Heart left ventricle (tissue), 16 donors: ENCODE measurements at places on chromosomes 1 and 21. TPM values are rescaled to one million over a fixed set of nuclear protein-coding genes. Genes with fewer than 3 reads are reported as not detected.

DNA sequence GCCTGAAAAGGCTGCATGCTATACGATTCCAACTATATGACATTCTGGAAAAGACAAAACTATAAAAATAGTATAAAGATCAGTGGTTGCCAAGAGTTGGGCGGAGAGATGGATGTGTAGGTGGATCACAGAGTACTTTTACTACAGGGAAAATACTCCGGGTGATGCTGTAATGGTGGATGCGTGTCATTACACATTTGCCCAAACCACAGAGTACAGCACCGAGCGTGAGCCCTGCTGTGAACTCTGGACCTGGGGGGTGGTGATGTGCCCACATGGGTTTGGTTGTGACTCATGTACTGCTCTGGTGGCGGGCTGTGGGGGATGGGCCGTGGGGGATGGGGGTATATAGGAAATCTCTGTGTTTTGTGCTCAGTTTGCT lies 162.7 kb upstream of the COL6A1 start:
- DNase-seq: no peak

DNA sequence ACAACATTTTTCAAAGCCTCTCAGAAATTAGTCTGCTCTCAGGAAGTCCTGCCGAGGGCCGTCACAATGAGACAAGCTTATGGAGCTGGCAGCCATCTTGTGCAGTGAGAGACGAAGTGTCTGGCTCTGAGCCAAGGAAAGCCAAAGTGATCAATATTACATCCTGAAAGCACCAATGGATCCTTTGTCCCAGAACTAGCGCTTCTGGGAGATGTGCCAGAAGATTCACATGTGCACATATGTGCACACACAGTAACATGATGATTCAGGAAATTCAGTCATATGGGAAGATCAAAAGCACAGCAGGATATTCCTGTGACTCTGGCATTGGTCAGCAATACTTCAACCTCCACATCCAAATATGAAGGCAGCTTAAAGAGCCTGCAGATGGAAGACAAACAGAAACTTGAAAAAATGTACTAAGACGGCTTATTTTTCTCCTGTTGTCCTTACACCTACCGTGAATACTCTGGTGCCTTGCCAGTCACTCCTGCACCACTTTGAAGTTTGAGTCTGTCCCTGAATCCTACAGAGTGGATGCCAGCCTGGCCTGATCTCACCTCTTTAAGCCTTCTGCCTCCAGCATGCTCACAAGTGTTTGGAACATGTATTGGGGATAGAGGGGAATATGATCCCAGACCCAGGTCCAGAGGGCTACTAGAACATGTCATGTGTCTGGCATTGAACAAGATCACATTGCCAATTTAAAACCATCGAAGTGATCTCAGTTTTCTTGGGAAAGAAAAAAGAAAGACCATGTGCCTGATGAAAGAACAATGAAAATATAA lies 44.5 kb upstream of the PRRX1 start:
- no peak for DNase-seq

Gene FBXO44
- total RNA-seq: 15.8 TPM

DNA sequence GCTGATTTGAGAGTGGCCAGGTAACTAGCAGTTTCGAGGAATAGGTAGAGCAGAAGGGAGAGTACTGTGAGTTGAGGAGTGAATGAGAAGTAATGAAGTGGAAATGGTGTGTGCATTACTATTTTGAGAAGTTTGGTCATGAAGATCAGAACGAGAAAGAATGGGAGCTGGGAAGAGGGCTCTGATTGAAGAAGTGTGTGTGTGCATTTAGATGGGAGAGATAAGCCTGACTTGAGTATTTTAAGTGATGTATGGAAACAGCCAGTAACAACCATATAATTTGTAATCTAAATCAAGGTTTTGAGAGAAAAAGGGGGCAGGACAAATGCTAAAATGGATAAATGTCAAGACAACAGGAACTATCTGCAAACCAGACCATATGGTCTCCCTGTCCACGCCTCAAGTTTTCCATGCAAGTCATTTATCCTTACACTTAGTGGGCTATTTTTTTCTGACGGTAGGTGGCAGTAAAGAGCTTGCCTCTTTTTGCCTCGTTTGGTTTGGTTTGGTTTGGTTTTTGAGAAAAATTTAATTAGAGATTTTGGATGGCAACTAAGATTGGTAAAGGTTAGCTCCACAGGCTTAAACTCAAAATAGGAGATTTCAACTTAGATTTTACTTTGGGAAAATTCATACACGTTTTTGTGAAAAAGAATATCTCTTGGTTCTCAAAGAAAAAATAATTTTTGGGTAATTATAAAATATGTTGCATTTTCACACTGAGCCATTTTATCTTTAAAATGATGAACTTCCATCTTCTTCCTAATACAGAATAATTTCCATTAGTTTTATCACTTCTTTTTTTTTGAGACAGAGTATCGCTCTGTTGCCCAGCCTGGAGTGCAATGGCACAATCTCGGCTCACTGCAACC lies 9.5 kb upstream of the B3GALNT2 start:
- DNase-seq: peak; percentile 19

Gene KRTAP19-1
- total RNA-seq: not detected

DNA sequence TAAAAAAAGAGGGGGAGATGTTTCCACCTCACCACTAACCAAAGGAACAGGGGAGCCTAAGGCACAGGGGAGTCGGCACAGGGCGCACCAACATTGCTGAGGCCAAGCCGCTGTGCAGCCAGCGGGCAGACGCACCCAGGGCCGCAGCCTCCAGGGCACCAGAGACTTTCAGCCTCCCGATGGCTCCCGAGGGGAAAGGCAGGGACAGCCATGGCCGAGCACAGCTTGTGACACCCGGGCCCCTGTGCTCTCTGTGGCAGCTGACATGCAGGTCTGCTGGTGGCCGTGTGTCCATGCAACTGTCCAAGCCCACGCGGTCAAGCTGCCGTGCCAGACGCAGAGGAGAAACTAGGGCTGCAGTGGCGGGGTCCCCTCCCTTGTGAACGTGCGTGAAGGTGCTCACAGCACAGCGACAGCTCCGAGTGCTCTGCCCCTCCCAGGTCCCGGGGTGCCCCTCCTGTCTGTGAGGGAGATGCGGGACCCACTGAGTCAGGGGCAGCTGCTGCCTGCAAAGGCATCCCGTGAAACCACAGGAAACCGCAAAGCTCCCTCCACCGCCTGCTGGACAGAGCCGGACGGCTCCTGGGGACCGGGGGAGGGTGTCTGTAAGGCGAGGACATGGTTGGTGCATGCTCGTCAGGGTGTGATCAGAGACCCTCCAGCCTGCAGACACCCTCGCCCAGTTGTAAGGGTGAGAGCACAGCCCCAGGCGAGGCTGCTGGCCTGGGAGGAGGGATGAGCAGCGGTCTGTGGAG lies 2.5 kb downstream of the KRTAP10-11 start:
- no peak for DNase-seq

- no peak for DNase-seq
Observed at GRCh38 chr1:188715566-188715965, 1762.1 kb downstream of the BRINP3 start.

Gene S100A14
- 0.79 TPM for total RNA-seq

- peak; percentile 30 for DNase-seq
Observed at GRCh38 chr1:2611031-2611501, 21.8 kb downstream of the MMEL1 start.

DNA sequence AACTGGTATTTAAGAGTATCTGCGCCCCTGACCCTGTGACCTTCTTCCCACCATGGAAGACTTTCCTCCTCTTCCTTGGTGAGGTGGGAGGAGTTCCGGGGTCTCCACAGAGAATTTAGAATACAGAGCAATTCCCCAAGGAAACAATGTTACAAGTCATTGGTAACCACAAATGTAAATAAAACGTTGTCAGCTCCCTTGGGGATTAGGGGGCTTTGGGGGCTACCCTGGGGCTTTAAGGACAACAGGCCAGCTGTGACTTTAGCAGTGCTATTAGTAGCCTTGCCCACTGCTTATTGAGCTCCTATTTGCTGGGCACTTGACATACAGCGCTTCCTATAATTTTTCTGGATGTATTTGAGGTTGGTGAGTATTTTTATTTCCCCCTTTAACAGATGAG lies 69.0 kb downstream of the IGSF21 start:
- no peak for DNase-seq

DNA sequence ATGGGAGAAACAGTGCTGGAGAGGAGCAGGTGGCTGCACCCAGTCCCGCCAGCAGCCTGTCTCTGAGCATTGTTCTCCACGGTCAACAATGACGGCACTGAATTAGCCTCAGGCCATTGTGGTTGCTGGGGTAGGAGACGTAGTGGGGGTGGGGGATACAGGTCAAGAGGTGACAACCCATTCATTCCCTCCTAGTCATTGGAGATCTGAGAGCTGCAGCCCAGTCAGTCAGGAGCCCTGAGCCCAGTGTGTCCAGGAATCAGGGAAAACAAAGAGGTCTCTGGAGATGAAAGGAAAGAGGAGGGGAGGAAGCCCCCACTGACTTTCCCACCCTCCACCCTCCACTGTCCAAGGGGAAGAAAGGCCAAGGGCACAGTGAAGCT lies 15.3 kb downstream of the SMIM12 start:
- DNase-seq: peak; percentile 50

- peak; percentile 49 for DNase-seq
Observed at GRCh38 chr1:221740993-221741702, 741 bp downstream of the DUSP10 start.

GRCh38 chr1:62090016-62090415 lies 104.6 kb upstream of the L1TD1 start:
- DNase-seq: no peak

- peak; percentile 74 for DNase-seq
Observed at GRCh38 chr1:1616045-1616790, 918 bp downstream of the MIB2 start.

Gene CELA2A
- 0.80 TPM for total RNA-seq

Gene ARF1
- total RNA-seq: 300 TPM

DNA sequence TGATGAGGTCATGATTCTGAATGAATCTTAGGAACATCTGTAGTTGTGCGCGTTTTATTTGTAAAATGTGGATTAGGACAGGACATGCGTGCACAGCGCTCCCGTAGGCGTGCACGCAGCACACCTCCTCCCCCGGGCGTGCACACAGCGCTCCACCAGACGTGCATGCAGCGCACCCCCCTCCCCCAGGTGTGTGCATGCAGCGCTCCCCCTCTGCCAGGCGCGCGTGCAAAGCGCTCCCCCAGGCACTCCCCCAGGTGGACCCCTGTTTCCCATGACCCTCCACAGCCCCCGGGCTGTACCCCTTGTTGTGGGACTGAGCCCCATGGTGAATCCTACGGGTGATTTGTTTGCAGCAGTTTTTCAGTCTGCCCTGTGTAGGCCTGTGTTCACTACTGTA lies 61.6 kb downstream of the S100B start:
- DNase-seq: no peak

Gene HAO2
- total RNA-seq: not detected

DNA sequence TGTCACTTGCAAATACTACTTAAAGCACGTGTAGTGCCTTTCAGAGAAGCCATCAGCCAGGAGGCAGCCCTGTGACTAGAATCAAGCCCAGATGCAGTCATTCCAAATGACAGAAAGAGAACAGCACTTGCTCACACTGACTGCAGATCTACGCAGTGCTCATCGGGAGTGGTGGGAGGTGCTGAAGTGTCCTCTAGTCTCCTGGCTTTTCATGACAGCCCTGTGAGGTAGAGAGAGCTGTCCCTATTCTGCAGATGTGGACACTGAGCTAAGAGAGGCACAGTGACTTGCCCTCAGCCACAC lies 62.3 kb upstream of the EDN2 start:
- DNase-seq: no peak

GRCh38 chr1:160708801-160709200 lies 2.8 kb downstream of the CD48 start:
- no peak for DNase-seq

- no peak for DNase-seq
Observed at GRCh38 chr1:19138331-19138730, 71.7 kb downstream of the UBR4 start.

- DNase-seq: no peak
Observed at GRCh38 chr1:24786191-24786590, 40.9 kb downstream of the CLIC4 start.

Gene C8A
- total RNA-seq: not detected

Gene CA6
- total RNA-seq: not detected

DNA sequence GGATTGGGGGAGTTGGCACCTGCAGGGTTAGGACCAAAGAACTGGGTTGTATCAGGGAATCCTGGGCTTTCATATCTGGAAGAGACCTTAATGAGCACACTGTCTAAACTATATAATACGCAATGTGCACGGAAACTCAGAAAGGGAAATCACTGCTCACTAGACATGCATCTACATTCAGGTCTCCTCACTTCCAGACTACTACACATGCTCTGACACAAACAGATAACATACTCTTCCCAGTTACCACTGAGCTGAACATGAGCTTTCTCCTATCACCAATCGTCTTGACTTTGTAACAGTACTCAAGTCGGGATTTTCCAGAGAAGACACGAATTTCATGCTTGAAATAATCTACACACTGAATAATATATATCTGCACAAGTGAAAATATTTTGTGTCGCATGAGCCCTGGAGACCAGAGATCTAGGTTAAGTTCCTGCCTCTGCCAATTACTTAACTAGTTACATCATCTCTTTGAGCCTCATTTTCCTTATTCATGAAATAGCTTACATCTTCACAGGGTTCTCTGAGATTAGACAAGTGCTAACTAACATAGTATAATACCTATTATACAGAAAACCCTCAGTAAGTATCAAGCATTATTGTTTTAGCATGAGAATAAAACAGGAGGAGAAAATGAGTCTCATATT lies 101.1 kb downstream of the JAK1 start:
- no peak for DNase-seq

- no peak for DNase-seq
Observed at GRCh38 chr21:27722095-27722494, 755.2 kb upstream of the ADAMTS5 start.

Gene TRIM67
- not detected for total RNA-seq

DNA sequence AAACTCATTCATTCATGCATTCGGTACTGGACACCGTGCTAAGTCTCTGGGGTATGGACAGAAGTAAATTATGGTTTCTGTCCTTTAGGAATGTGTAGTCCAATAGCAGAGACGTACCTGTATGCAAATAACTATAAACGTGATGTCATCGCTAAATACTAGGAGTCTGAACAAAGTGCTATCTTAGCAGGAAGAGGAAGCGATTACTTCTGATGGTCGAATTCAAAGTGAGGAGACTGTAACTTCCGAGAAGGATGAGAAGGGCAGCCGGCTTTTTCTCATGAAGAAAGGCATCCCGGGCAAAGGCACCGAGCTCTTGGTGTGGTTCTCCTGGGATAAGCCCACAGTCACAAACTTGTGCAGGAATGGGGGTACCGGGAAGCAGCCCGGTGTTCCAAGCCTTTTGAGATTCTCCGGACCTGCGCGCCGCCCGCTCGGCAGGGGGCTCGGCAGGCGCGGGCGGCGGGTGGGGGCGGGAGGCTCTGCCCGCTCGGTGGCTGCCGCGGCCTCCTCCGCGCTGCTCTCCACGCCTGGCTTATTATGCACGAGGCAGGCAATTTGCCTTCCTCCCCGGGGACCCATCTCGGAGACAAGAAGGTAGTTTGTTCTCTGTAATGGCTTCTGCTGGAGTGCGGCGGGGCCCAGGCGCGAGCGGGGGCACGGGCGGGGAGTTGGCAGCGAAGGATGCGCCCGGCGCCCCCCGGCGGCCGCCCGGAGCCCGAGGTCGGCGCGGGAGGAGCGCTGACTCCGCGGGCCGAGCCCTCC lies 67.5 kb upstream of the CD1D start:
- DNase-seq: no peak

- no peak for DNase-seq
Observed at GRCh38 chr1:236914375-236914774, 89.9 kb downstream of the MT1HL1 start.

Gene GPR37L1
- not detected for total RNA-seq

GRCh38 chr1:202016811-202017748 lies 6.7 kb downstream of the ELF3 start:
- DNase-seq: no peak

- no peak for DNase-seq
Observed at GRCh38 chr1:235297579-235297978, 30.4 kb downstream of the ARID4B start.
